ENCODE measurements at places on chromosomes 12 and 14. TPM values are rescaled to one million over a fixed set of nuclear protein-coding genes. Genes with fewer than 3 reads are reported as not detected.

DNA sequence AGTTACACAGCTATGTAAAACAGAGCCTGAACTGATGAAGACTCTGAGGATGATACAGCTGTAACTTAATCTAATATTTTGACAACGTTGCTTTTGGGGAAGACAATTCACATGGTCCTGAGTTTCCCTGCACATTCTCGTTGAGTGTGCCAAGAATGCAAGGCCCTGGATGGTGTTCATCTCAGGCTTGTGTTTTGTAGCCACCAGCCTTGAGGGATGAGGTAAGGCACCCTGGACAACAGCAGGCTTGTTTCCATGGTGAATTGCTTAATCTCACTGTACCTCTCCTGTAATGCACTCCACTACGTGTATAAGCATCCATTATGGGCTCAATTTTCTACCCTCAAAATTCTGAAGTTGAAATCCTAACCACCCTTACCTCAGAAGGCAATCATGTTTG lies 2.1 kb downstream of the CATSPERB start:
- no peaks in the 10 kb centered on the region for H3K4me1 ChIP-seq
- no peak overlapping the region for H3K27ac ChIP-seq
- no peak overlapping the region for H3K4me3 ChIP-seq
- H3K27me3 ChIP-seq, result no peaks in the 10 kb centered on the region
- H3K36me3 ChIP-seq, result no peaks in the 10 kb centered on the region

DNA sequence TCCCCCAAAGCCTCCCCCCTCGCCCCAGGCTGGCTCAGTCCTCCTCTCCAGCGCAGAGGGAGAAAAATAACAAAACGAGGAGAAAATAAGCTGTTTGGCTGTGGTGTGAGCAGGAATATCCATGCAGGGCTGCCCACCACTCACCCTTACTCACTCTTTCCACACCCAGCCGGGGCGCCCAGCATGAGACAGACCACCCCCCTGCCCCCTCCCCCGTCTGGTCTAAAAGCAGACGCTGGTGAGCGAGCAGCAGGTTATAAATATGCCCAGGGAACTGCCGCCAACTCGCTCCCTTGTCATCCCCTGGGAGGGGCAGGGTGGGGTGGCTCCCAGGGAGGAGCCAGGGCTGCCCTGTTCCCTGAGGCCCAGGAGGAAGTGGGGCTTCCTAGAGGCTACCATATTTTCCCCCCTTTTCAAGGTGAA lies 7.4 kb downstream of the WNT1 start:
- no peak for DNase-seq
- H3K4me3 ChIP-seq, result no peak overlapping the region
- H3K36me3 ChIP-seq, result no peaks in the 10 kb centered on the region
- no peak overlapping the region for H3K27ac ChIP-seq
- peaks cover 14% of the 10 kb centered on the region for H3K4me1 ChIP-seq

Gene ZCCHC8
- total RNA-seq, result 28.9 TPM

GRCh38 chr14:73810478-73811163 lies 41.0 kb upstream of the PTGR2 start:
- no peaks in the 10 kb centered on the region for H3K27me3 ChIP-seq
- no peaks in the 10 kb centered on the region for H3K4me1 ChIP-seq
- H3K4me3 ChIP-seq, result no peak overlapping the region
- no peak overlapping the region for H3K27ac ChIP-seq

Gene ADAMTS20
- total RNA-seq, result 4.5 TPM

Gene GLIPR1L2
- not detected for total RNA-seq

DNA sequence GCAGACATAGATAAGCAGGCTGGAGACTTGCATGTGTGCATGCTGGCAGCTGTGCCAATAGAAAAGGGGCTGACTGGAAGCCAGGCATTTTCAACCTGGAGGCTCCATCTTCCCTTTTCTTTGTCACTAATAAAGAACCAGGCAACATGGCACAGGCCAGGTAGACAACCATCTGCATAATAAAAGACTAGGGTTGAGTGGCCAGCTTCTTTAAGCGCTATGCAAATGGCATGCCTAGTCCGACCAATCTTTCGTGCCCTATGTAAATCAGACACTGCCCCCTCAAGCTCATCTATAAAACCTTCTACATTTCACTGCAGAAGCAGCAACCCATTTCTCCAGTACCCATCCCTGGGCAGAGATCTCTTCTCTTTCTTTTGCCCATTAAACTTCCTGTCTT lies 4.6 kb upstream of the KLRC1 start:
- 0 out of 2 replicates have a peak overlapping the region, but pooled peaks have one; percentile 19 for H3K27ac ChIP-seq

DNA sequence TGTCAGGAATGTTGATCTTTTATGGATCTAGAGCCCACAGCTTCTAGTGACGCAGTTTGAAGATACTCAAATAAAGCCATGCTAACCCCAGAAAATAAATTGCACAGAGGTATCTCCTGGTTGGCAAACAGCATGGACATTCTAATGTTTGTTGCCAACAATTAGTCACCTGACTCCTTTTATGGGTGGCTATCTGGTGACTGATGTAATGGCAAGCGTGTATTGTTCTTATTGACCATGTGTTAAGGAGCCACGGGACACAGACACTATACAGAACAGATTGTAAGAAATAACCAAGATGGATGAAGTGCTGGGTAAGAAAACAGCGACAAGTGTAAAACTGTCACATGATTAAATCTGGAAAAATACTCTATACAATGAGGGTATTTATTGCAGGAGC lies 401.3 kb upstream of the PDE3A start:
- DNase-seq, result no peak
- H3K27ac ChIP-seq, result no peak overlapping the region
- peaks cover 7% of the 10 kb centered on the region for H3K4me1 ChIP-seq
- H3K27me3 ChIP-seq, result no peaks in the 10 kb centered on the region
- no peaks in the 10 kb centered on the region for H3K36me3 ChIP-seq

Gene SERPINA6
- not detected for total RNA-seq

- DNase-seq, result no peak
- no peak overlapping the region for H3K27ac ChIP-seq
- no peaks in the 10 kb centered on the region for H3K27me3 ChIP-seq
- H3K4me3 ChIP-seq, result no peak overlapping the region
- peaks cover 6% of the 10 kb centered on the region for H3K4me1 ChIP-seq
- peaks cover 10% of the 10 kb centered on the region for H3K36me3 ChIP-seq
Measured at GRCh38 chr14:69090187-69090789, 62.6 kb downstream of the DCAF5 start.

DNA sequence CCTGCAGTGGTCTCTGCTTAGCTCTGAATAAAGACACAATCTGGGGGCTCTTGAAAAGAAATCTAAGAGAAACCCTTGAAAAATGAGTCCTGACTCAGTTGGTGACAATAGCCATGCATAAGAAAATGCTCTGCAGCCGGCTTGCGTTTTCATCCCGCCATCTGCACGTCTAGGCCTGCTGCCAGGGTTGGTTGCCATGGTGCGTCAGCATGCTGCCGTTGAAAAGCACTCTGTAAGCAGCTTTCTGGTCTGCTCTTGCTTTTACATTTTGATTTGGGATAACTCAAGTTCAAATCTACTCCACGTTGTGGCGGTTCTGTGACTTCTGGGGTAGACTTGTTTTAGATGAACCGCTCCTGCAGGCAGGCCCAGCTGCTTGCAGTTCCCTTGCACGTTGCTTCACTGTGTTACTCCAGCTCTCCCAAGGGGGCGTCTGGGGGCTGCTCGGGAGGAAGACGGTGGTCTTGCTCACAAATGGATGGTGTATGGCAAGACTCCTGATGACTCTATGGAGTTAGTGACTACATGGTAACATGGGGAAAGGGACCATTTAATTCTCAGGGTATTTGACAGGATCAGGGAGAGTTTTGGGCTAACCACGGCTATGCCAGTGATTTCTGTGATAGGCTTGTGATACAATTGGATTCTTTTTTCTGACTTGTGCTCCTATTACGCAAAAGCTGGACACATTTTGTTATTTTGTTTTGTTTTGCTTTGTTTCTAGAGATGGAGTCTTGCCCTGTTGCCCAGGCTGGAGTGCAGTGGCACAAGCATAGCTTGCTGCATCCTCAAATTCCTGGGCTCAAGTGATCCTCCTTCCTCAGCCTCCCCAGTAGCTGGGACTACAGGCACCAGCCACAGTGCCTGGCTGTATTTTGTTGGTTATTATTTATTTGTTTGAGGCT lies 15.8 kb downstream of the WNT5B start:
- H3K27ac ChIP-seq, result no peak overlapping the region
- DNase-seq, result no peak
- H3K4me1 ChIP-seq, result no peaks in the 10 kb centered on the region
- H3K36me3 ChIP-seq, result no peaks in the 10 kb centered on the region
- no peaks in the 10 kb centered on the region for H3K27me3 ChIP-seq

GRCh38 chr12:3698218-3698974 lies 54.5 kb downstream of the CRACR2A start:
- H3K4me1 ChIP-seq, result 0 out of 2 replicates have a peak, but pooled peaks cover 2% of the 10 kb centered on the region
- no peak overlapping the region for H3K27ac ChIP-seq
- H3K4me3 ChIP-seq, result no peak overlapping the region

Measured in H1 (cell line).